ENCODE measurements at places on chromosomes 6 and 20.

- no peak for DNase-seq
Measured at GRCh38 chr6:118223316-118223715, 316.3 kb downstream of the SLC35F1 start.

DNA sequence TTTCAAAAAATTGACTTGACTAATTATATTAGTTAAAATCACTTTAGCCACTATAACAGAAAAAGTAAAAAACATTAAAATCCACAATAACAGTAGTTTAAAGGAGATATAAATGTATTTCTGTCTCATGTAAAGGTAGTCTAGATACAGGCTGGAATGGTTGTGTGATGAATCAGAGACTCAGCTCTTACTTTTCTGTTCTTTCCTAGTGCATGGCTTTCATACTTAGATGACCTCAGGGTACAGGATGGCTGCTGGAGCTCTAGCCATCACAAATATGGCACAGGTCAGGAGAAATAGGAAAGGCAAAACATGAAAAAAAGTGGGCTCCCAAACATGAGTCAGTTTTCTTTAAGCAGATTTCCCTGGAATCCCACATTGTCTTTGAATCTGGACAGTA, 157.7 kb upstream of the FLRT3 start:
- DNase-seq, result no peak

DNA sequence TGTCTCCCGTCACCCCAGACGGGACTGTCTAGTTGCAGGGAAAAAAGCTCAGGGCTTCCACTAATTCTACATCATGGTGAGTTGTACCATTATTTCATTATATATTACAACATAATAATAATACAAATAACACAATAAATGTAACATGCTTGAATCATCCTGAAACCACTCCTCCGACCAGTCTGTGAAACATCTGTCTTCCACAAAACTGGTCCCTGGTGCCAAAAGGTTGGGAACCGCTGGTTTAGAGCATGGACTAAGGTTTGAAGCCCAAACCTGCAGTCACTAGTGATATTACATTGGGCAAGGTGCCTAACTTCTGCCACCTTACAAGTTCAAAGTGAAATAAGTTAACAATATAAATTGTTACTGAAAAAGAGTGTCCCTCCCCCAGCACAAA, 175.7 kb downstream of the PDE10A start:
- DNase-seq, result no peak

GRCh38 chr6:21135484-21136013, 458.0 kb upstream of the SOX4 start:
- DNase-seq, result no peak

GRCh38 chr20:58146081-58146745, 82.2 kb downstream of the ANKRD60 start:
- DNase-seq, result no peak

DNA sequence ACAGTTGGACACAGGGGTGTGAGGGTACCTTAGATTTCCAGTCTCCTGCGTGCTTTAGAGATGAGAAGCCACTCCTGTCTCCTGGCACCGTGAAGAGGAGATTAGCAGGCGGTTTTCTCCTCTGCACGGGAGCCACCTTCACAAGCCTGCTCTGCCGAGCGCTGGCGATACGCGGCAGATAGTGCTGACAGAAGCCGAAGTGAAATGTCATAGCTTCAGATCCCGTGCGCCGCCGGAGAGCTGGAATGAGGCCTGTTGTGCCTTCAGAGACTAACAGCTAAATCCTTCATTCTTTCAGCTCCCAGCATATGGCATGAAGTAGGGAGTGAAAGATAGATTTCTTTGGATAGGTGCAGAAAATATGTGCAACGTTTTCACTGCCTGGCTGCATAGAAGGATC, 371.0 kb downstream of the TAF4 start:
- DNase-seq, result no peak

DNA sequence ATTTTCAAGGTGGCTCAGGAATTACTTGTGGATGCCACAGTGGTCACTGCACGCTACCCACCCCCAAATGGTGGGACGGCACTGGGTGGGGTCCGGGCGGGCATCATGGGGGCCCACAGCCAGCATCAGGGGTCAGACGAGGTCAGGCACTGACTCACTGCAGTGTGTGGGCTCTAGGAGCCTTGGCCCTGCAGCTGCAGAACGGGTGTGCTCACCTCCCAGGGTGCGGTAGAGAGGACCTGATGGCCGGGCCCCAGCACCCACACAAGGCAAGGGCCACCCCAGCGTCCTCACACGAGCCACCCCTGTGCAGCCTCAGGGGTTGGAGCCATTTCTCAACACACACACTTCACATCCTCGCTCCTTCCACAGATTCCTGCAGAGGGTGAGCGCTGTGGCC, 34.3 kb downstream of the KCNQ2 start:
- DNase-seq, result no peak

DNA sequence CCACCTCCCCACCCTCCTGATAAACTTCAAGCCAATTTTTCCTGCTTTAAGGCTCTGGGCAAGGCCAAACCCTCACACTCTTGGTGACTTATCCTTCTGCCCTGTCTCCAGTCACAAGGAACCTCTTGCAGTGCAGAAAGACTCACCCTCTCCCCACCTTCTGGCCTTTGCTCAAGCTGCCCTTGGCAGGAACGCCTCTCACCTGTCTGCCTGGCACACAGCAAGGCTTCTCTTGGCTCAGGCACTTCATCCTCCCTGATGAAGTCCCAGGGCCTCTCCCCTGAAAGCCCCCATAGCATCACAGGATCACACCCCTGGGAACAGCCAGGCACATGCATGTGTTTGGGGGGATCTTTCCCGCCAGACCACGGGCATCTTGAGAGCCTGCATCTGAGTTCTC, 68.8 kb upstream of the NNAT start:
- no peak for DNase-seq

GRCh38 chr6:83708970-83709747, at the start of gene SNAP91:
SNAP91 (minus strand) TSS chr6:83709101; CDS start chr6:83707927, 1,174 bp downstream.
- no peak for DNase-seq
